ENCODE measurements at places on chromosomes 13 and 19. TPM values are rescaled to one million over a fixed set of nuclear protein-coding genes. Genes with fewer than 3 reads are reported as not detected.

- DNase-seq, result no peak
Observed at GRCh38 chr13:99012539-99012938, 34.7 kb upstream of the DOCK9 start.

DNA sequence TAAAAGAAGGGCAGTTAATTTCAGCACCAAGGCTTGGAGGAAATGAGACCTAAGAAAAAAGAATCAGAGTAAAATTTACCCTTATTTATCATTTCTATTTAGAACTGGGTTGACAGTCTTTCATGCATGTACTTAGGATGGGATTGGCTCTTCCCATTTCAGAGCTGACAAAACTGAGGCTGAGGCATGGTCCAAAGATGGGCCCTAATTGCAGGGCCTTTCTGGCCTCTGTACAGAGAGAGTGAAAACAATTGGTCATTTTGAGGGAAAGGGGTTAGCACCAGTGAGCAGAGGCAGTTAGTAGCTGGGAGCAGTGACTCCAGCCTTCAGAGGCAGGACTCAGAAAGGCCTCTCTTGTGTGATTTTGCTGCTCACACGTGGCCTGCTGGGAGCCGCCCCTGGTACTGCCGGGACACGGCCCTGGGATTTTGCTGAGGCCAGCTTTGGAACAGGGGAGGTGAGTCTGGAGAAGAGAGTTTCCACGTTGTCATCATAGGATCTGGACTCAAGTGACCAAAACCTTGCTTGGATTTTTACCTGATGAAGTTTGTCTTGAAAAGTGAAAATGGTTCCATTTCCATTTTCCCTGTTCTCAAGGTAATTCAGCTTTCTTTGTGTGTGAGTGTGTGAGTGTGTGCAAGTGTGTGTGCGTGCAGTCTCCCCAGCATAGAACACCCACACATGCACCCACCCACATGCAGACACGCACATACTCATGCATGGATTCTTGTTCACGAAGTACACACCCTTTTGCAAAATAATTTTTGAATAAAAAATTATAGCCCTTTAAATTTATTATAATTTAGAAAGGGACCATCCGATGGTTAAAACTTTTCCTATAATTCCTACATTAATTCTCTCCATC is at the start of gene ZNF536:
Gene ZNF536 (plus strand): TSS at position 425 of the 865 bp plus-strand sequence. CDS start 71,179 bp downstream, outside the sequence.
- no peak for DNase-seq

DNA sequence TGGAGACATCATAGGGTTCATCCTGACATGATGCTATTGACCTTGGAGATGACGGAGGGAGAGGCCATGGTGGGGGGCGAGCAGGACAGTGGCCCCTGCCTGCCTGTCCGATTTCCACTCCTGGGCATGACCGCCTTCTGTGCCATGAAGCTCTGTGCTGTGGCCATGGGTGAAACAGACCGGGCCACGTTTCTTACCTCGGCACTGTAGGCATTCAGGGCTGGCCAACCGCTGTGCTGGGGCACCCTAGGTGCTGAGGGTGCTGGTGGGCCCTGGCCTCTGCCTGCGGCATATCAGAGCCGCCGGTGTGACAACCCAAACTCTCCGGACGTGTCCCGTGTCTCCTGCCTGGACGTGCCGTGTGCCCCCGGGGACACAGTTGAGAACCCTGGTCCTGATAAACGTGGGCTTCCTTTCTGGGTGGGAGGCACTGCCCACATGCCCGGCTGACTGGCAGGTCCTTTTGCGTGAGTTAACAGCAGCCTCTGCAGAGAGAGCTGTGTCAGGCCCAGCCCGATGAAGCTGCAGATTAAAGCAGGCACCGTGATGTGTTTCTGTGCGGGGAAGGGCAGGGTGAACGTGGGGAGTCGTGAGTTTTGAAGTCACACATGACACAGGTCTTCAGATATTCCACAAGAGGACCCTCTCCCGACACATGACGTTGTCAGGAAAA is 46.5 kb downstream of the TMEM255B start:
- peak; percentile 44 for DNase-seq

- DNase-seq, result no peak
Observed at GRCh38 chr13:24891476-24892108, 127.6 kb downstream of the RNF17 start.

GRCh38 chr13:24215732-24216131 is 55.2 kb downstream of the SPATA13 start:
- DNase-seq, result no peak

DNA sequence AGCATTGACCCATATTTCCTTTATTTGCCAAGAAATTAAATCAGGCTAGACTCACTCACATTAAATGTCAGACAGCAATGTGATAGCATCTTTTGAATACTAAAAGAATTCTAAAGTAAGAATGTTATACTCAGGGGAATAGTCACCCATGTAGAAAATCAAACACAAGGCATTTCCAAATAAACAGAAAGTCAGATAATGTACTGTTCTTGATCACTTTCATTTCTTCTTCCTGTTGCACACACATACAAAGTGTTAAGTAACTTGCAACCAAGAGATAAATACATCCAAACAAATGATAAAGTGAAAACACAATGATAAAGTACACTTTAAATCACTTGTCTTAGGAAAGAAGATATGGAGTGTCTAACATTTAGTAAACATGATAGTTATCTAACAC is 1366.6 kb upstream of the MIR17HG start:
- DNase-seq, result no peak

DNA sequence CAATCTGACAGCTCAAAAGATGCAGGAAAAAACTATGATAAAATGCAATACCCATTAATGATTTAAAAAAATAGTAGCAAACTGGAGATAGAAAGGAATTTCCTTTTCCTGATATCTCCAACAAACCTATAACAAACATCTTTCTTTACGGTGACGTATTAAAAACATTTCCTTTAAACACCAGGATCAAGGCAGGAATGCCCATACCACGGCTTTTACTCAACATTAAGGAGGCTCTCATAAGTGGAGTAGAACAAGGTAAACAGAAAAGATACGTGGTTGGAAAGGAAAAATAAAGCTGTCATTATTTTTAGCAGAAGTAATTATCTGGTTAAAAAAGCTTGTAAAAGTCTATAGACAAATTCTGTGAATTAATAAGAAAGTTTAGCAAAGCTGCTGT is 61.1 kb downstream of the MIPEP start:
- DNase-seq, result no peak

GRCh38 chr19:20197747-20198146 is 30.7 kb downstream of the ZNF486 start:
- DNase-seq, result no peak

- no peak for DNase-seq
Observed at GRCh38 chr13:77724092-77724491, 26.6 kb downstream of the SLAIN1 start.

DNA sequence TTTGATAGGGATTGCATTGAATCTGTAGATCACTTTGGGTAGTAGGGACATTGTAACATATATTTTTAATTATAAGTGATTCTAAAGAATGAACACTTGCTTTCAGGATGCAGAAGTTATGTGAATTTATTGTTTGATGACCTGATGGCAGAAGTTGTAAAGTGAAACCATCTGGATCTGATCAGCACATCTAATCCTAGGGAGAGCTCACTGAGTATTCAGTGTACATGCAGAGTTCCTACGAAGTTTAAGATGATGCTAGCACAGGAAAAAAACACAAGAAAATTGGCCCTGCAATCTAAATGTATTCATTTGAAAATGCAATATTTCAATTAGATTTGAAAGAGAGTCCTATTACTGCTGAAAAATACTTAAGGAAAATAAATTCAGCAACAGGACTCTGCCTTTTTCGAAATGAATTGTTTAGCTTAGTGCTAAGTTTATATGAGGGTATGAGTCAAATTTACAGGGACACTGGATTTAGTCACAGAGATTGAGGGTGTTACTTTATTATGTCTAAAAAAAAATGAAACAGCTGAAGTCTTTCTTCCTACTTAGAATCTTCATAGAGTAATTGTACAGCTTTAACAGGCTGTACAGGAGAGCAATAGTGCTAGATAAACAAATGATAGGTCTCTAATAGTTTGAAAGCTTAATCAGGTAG is 385.7 kb downstream of the DCT start:
- no peak for DNase-seq

DNA sequence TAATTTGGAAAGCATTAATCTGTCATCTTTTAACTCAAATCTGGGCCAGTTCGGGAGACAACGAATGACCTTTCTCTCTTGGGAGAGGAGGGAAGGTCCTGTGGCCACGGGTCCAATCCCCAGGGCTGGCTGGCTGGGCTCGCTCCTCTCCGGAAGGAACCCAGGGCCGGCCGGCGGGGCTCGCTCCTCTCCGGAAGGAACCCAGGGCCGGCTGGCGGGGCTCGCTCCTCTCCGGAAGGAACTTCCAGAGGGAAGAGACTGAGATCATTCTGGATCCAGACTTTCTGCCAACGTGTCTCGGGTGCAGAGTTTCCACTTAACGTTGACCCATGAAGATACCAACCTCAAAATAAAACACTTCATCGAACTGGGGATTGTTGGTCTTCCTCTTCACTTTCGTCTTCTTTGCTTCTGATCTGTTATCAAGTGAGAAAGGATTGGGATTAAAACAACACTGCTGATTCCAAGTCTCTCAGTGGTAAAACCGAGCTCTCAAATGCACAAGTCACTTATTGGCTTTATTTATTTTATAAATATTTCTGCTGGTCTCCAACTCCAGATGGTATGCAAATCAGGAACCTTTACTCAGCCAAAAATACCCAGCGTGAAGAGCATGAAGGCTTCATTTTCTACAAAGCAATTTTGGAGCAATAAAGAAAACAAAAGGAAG is 53.3 kb upstream of the C13orf46 start:
- DNase-seq, result no peak

GRCh38 chr13:111388851-111389500 is 68.5 kb downstream of the TEX29 start:
- no peak for DNase-seq

DNA sequence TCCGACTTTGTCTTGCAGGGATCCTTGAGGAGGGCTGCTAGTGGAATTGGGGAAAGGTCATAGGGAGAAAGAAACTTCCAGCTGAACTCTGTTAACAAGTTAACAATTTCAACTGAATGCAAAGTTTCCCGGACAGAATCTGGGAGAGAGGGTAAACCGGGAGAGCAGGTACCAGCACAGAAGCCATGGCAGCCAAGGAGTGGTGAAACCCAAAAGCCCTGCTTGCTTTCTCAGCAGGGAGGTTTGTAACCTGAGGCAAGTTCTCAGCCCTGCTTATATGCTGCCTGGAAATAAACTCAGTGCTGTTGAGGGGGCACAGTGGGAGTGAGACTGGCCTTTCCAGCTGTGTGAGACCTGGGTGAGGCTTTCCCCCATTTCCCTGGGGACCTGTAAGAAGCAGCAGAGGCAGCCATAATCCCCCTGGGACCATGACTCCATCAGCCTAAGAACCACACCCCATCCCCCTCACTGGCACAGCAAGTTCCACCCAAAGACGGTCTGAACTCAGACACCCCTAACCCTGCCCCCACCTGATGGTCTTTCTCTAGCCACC is 84.0 kb downstream of the SUCLA2 start:
- DNase-seq, result no peak

DNA sequence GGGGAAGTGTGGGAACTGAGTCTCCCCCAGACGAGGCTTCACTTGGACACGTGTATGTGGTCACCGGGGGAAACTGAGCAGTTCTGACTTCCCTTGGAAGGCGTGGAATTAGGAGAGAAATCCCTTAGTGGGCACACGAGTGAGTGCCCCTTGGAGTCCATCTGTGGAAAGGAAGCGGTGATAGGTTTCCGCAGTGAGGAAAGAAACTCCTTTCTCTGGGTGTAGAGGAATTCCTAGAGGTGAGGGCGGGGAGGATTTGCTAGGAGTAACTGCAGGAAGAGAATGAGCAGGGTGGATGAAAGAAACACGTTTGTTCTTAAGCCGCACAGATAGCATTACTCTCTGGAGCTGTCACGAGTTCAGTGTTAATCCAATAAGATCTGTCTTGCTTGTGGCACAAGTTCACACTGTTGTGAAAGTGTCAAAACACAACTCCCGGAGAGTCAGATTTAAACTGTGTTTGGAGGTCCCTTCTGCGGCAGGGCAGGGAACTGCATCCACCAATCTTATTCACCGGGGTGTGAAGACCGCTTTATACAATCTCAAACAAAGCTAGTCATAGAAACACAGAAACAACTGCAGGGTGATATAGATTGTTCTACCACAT is 1.2 kb downstream of the KL start:
- no peak for DNase-seq

Gene CD37
- 102 TPM for total RNA-seq

Gene SIGLEC8
- not detected for total RNA-seq
